ENCODE measurements at places on chromosomes 1 and 21. TPM values are rescaled to one million over a fixed set of nuclear protein-coding genes. Genes with fewer than 3 reads are reported as not detected.

GRCh38 chr1:202160377-202160940, at the start of gene PTPN7:
PTPN7 (minus strand) TSS chr1:202160602; CDS start chr1:202159402, 1,200 bp downstream.
- DNase-seq = peak; percentile 98

DNA sequence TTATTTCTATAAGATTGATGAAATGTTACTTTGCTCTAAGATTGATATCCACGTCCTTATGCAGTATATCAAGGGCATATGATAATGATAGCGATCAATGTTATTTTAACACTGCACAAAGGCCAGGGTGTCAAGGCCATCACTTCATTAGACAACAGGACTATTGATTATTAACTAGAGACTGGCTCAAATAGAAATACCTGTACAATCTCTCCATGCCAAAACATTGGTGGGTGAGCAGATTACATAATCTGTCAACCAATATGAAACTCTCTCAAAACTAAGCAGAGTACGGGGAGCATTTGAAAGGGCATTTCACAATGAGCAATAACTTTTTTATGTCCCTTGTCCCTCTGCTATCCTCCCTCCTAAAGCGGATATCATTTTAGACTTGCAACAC, 566.5 kb upstream of the PKN2 start:
- DNase-seq = no peak

DNA sequence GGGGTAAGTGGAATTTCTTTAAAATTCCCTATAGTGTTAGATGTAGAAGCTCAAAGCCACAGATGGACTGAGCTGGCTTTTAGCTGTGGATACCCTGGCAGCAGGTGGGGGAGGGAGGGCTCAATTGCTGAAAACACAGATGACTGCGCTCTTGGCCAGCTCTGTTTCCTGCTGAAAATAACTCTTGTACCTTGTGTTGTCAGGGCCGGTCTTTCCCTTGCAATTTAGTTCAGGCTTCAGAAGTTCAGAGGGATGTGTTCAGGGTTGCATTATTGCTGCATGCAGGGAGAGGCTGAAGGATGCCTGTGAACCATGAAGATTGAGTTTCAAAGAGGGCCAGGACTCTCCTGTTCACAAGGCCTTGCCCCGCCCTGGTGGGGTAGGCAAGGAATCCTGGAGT, 58.1 kb upstream of the GCLM start:
- no peak for DNase-seq

GRCh38 chr1:236854605-236854983, 59.5 kb downstream of the MTR start:
- no peak for DNase-seq

- no peak for DNase-seq
Measured at GRCh38 chr1:93344484-93344883, 1.2 kb upstream of the DR1 start.

- DNase-seq = no peak
Measured at GRCh38 chr1:168407832-168408538, 127.3 kb downstream of the TBX19 start.

DNA sequence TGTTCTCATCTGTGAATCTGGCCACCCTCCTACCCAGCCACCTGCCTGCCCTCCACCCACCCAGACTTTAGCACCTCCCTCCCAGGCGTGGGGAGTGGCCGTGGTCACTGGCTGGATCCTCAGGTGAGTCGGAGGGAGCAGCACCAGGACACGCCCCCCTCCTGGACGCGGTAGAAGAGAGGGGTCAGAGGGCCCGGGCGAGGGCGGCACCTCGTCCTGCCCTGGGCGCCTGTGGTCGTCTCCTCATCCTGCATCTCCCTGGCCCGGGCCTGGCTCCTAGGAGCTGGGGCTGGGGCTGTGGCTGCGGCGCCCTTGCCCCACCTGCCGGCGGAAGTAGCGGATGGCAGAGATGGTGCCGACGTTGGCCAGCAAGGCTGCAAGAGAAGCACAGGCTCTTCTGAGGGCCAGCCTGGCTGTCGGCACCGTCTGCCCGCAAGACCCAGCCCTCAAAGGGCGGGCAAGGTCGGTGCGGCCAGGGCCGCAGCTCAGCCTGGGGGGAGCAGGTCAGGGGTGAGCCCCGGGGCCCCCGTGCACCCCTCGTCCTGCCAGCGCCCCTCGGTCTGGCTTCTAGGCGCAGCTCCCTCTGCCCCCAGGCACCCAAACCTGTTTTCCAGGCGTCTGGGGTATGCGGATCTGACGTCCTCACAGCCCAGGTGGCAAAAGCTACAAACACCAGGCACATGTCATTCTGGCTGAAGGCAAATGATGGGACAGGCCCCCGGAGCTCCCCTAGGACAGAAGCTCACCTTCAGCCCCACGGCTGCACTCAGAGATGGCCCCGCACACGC, 5.8 kb downstream of the PERM1 start:
- DNase-seq = peak; percentile 88

DNA sequence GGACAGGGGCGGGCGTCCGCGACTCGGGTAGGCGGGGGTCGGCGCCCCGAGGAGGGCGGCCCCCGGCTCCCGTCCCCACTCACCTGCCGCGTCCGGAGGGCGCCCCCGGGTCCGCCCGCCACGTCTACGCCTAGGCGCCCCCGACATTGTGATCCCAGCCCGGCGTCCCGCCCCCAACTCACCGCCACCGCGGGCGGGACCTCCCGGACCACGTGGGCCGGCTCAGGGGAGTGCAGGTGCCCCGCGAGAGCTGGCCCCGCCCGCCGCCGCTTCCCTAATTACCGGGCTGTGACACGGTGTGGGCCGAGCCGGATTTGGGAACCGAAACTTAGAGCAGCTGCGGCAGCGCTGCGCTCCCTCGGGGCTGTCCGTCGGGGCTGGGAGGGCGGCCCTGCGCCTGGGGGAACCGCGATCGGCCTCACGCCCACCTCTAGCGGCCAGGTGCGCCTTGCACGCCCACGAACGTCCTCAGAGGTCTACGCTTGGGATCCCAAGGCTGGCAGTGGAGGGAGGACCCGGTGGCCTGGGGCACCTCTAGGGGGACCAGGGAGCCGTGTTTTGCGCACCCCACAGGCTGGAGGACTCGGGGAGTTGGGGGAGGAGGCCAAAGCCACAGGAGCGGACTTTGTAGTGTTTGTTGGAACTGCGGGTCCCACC, 521 bp upstream of the NADK start:
- peak; percentile 88 for DNase-seq

- no peak for DNase-seq
Measured at GRCh38 chr1:85884372-85885035, 176.3 kb upstream of the ZNHIT6 start.

DNA sequence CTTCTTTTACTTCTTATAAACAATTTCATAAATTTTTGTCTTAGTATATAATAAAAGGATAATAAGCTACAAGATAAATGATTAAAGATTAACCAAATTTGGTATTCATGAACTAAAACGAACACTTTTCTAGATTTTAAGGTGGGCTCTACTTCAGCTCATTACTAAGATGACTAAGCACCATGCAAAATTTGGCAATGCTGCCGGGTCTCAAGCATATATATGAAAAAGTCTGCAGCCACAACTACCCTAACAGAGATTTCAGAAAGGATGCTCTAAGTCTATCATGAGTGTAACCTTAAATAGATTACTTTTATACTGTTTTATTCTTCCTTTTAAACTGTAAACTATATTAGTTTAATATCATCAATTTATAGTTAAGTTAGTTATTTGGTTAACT, 47.8 kb downstream of the BRWD1 start:
- no peak for DNase-seq

GRCh38 chr1:199646761-199647160, 380.7 kb upstream of the NR5A2 start:
- no peak for DNase-seq

- DNase-seq = peak; percentile 28
Measured at GRCh38 chr1:174114788-174115448, 44.4 kb upstream of the RABGAP1L start.

OR2T2 gene
- total RNA-seq = not detected

MX2 gene
- 40.4 TPM for total RNA-seq

FCRL6 gene
- not detected for total RNA-seq

IGSF9 gene
- not detected for total RNA-seq

PLA2G2D gene
- total RNA-seq = not detected

TBCE gene
- total RNA-seq = 22.3 TPM

KLF17 gene
- not detected for total RNA-seq

KPNA6 gene
- 70.0 TPM for total RNA-seq

S100A7A gene
- not detected for total RNA-seq

TMCO1 gene
- 70.5 TPM for total RNA-seq

FCER1G gene
- total RNA-seq = 2.2 TPM

CBR3 gene
- total RNA-seq = 12.5 TPM
